Effector memory CD4-positive, alpha-beta T cell (primary cell): ENCODE measurements at places on chromosomes 1 and 21.

DNA sequence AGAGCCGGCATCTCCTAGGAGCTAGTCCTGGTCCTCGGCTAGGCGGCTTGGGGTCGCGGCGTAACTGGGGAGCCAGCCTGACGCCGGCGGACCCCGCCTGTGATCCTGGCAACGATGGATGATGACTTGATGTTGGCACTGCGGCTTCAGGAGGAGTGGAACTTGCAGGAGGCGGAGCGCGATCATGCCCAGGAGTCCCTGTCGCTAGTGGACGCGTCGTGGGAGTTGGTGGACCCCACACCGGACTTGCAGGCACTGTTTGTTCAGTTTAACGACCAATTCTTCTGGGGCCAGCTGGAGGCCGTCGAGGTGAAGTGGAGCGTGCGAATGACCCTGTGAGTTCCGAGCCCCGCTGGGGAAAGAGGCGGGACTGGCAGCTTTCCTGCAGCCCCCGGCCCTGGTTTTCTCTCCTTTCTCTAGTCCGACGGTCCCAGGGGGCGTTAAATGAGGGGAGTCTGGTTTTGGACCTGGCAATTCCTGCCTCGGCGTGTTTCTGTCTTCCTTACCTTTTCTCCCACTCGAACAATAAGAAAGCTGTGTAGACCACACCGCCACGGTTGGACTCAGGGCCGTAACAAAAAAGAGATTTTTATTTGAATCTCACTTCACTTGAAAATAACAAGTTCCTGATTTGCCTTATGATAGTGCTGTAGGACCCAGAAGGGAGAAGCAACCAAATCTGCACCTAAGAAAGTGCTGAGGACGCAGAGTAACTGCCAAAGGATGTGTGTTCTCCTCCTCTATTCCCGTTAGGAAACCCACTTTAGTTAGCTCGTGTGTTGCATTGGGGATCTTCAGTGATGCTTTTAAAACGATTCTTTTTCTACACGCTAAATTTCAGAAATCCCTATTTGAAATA lies at the start of gene SPRTN:
Gene SPRTN, plus strand, starts transcription at position 24 of the 859 bp plus-strand sequence. Its CDS starts 91 bp downstream, at position 115.
- DNase-seq: no peak

- no peak for DNase-seq
Measured at GRCh38 chr1:9670085-9670484, 18.6 kb downstream of the PIK3CD start.

DNA sequence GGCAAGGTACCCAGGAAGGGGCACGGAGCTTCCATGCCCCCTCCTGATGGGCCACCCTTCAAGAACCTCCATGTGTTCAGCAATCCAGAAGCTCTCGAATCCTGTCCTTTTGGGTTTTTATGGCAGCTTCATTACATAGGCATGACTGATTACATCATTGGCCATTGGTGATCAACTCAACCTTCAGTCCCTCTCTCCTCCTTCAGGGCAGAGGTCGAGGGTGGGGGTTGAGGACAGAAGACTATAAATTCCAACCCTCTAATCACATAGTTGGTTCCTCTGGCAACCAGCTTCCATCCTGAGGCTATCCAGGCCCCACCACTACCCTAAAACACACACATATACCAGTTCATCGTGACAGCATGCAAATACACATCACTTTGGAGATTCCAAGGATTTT lies 135.7 kb downstream of the ZNF281 start:
- no peak for DNase-seq

DNA sequence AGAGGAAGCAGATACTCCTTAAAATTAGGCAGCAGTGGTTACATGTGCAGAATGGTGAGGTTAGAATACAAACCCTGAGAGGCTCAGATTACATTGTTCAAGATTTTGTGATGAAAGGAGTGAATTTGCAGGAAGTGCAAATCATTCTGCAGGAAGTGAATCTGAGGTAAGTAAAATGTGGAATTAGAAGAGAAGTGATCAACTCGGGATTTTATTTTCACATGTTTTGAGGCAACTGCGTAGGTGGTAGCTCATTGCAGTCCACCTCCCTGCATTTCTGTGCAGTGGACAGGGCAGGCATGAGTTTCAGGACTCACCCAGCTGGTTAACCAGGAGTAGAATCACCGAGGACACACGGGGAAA lies 2.1 kb upstream of the PLA2G2C start:
- DNase-seq: no peak

GRCh38 chr21:44778499-44778911 lies 23.1 kb downstream of the UBE2G2 start:
- DNase-seq: no peak

DNA sequence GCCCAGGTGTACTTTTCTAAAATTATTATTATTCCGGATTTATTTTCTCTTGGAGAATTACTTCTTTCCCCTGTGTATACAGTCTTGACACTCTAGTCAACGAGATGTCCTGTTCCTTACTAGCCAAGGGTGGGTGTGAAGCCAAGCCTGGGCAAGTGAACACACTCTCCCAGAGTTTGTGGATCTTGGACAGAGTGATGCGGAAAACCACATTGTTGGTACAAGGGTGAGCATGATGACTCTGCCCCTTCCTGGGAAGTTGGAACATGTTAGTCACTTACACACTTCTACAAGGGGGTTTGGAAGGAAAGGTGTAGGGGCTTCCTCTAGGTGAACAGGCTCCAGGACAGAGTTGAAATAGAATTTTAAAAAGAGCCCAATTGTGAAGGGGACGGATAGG lies 20.0 kb upstream of the RD3 start:
- DNase-seq: no peak

DNA sequence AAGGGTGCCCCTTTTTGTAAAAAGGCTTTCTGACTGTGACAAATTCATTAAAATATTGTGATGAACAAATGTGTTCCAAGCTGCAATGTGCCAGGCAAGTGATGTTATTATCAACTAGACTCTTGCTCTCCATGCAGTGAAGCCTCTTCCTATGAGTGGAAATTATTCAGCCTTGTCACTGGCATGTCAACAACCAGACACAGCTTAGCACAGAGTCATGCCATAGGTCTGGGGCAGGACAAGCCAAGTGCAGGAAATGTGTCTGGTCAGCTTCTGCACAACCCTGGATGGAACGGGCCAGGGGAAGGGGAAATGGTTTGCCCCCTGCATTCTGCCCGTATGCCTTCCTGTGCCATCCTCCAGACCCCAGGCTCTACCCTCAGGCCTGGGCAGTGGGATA lies 27.4 kb upstream of the GJA5 start:
- no peak for DNase-seq

DNA sequence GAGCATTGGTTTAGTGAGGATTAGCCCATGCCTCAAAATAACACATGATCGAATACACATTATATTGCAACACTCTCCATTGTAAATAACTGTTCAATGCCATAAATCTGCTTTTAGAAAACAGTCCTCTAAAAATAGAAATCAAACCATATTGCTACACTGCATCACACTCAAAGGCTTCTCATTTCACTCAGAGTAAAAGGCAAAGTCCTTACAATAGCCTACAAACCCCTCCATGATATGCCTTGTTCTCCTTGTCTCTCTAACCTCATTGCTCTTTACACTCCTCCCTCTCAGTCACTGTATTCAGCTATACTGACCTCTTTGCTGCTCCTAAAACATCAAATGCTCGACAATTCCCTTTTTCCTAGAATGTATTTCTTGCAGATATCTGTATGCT lies 64.2 kb downstream of the CYYR1 start:
- DNase-seq: no peak

- no peak for DNase-seq
Measured at GRCh38 chr1:193054169-193054675, 4.9 kb downstream of the UCHL5 start.

DNA sequence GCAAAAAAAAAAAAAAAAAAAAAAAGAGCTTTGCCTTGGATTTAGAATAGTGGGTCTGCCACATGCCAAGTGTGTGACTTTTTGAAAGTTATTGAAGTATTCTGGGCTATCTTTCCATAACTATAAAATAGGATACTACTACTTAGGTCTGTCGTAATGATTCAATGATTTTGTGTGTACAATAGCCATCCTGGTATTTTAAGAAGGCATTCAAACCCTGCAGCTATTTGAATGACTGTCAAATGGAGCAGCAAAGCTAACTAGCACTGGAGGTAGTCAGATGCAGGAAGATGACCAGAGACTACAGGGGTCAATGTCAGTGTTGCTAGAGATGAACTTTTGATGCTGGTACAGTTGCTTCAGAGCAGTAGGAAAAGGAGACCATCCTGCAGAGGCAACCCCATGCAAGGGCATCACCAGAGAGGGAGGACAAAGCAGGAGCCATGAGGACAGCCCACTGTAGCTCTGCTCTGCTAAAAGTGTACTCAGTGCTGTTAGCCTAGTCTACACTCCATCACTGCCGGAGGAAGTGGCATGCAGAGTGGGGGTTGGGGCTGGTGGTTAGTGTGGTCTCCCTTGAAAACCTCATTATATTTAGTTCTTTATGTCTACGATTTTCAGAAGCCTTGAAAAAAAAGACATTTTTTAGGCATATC lies 29.0 kb downstream of the DUSP10 start:
- DNase-seq: peak; percentile 68

DNA sequence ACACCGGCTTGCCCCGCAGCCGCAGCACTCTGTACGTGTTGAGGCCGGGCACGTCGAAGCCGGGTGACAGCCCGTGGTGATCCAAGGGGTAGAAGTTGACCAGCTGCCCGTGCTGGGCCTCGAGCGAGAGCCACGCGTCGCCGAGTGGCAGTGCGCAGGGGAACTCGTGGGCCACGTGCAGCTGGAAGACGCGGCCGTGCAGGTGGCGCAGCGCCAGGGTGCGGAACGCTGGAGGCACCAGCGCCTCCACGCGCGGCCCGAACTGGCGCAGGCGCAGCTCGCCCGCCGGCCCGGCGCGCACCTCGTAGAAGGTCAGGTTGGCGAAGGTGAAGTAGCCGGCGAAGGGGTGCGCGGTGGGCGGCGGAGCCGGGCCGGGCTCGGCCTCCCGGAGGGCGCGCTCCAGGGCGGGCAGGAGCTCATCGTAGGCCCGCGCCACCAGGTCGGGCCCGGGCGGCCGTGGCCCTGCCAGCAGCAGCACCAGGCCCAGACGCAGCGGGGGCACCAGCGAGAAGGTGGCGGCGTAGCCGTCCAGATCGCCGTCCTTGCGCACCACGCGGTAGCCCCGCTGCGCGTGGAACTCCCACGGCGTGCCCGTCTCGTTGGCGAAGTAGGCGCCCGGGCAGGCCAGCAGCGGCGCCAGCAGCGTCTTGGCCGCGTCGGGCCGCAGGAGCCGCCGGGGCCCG lies 19.5 kb downstream of the LACTBL1 start:
- DNase-seq: no peak
